ENCODE measurements at places on chromosomes 7 and 10.

DNA sequence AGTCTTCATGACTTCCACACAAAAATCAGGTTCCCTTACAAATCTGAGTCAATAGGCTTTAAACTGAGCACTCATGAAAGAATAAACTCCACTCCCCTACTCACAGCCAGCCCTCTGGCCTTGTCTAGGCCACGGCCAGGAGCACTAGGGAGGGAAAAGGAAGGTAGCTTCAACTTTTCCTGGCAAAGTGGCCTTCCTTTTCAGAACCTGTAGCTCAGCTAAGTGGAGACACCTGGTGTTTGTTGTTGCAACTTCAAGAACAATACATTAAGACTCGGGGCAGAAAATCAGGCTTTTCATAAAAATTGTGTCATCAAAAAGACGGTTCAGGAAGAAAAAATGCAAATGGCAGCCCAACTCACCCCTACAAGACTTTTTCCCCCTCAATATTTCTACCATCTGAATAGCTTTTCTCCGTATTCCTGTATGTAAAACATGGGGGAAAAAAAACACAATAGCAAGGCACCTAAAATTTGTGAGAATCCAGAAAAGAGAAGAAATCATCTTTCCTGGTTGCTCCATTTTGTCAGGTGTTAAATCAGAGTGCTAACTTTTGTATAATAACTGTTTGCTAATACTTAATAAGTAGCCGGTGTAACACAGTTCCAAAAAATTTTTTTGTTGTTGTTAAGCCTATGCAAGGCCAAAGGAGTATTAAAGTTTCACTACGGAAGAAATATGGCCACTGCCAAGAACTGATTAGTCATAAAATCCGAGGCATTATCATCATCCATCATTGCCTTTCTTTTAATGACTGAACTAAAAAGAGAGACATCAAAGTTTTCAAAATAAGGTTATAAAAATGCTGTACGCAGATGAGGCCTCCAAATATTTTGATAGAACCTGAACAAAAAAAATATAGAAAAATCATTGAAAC lies 66.2 kb upstream of the ARID5B start:
- no peak for DNase-seq

GRCh38 chr7:29113384-29114102 lies 32.8 kb downstream of the CPVL start:
- DNase-seq, result no peak

DNA sequence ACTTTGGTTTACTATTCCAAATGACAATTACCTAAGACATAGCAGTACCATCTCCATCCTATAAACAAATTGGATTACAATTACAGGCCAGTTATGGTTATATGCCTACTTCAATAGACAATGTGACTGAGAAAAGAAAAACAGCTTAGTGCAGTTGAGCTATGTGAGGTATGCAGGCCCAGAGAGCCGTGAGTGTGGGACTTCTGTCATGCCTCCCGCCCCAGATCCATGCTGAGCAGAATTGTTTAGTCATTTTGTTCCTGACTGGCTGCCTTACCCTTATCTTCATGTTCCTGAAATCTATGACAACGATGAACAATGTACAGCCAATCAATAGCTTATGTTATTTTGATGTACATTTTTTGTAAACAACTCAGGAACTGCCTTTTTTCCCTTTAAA lies 21.7 kb downstream of the LARP4B start:
- DNase-seq, result no peak

- no peak for DNase-seq
These were observed 7.6 kb upstream of the FZD9 start for GRCh38 chr7:73426016-73426415.

GRCh38 chr10:93515071-93516005 lies 18.9 kb downstream of the CEP55 start:
- DNase-seq, result no peak

DNA sequence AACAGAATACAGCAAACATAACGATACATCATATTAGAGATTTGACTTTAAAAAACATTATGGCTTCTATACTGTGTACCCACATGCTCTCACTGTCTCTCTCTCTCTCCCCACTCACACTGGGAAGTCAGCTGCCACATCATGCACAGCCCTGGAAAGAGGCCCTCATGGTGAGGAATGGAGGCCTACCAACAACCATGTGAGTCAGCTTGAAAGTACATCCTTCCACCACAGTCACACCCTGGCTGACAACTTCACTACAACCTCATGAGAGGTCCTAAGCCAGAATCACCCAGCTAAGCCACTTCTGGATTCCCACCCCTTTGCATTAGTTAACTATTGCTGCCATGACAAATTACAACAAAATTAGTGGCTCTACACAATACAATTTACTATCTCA lies 23.3 kb upstream of the GPR22 start:
- no peak for DNase-seq
